T-helper 1 cell (primary cell): ENCODE measurements at places on chromosomes 1 and 21.

DNA sequence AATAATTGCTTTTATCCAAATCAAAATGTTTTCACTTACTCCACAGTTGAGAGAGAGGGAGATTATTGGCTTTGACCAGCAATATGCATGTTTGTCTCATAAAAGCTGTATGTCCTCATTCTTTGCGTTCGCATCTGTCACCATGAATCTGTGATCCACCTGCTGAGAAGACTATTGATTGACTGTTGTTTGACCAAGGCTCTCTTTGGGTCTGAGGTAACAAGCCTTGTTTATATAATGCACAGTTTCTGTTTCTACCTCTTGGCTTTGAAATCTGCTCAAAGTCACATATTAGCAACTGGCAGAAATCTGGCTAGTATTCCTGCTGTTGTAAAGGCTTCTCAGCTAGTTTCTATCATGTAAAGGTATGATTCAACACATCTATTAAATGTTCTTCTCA lies 157.0 kb downstream of the LYPLAL1 start:
- DNase-seq: no peak

GRCh38 chr1:35590476-35591040 lies 17.4 kb downstream of the TFAP2E start:
- no peak for DNase-seq

DNA sequence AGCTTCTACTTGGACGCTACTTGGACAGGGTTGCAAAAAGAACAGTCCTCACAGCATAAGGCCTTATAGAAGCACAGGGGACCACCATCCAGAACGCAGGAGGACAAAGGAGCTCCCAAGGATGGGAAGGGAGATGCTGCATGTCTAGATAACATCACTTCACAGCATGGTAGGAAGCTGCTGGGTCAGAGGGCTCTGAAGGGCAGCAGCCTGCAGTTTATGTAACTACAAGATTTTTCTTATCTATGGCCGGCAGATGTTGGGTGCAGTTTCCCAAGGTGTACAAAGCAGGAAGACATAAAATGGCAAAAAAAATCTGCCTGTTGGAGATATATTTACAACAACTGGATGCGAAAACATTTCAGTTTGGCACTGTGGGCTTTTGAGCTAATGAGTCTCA lies 45.3 kb upstream of the SLC5A9 start:
- no peak for DNase-seq

DNA sequence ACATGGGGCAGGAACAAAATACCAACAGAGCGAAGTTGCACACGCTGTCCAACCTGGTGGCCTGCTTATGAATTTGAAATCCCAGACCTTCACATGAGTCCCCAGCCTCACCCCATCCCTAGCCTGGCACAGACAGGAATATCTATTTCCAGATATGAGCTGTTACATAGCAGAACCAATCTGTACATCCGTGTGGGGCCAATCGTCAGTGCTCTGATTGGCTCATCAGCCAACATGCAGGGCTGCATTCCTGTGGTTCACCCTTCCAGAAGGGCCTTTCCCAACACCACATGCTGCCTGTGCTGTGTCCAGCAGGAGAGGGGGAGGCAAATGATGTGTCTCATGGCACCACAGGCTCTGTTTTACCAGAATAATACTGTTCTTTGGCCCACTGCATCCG lies 31.3 kb downstream of the CCN1 start:
- no peak for DNase-seq

- DNase-seq: no peak
Observed at GRCh38 chr1:77504986-77505385, 177.5 kb downstream of the ZZZ3 start.

GRCh38 chr1:83606416-83606955 lies 392.4 kb downstream of the TTLL7 start:
- no peak for DNase-seq

- no peak for DNase-seq
Observed at GRCh38 chr1:172845371-172845770, 186.5 kb downstream of the FASLG start.

GRCh38 chr1:245546875-245547274 lies 392.1 kb downstream of the KIF26B start:
- no peak for DNase-seq

- DNase-seq: no peak
Observed at GRCh38 chr1:233143241-233143640, 152.3 kb downstream of the PCNX2 start.

DNA sequence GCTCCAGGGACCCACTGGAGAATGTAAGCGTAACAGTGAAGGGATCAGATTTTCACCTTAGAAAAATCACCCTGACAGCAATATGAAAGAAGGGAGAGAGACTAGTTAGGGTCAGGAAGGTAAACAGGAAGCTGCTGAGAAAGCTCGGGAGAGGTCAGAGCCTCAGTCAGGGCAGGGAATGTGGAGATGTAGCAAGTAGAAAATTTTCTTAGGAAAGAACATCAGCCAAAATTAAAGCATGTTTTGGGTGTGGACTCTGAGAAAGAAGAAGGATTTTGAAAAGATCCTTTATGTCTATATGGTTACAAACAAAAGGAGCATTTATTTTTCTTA lies 16.7 kb upstream of the ERICH3 start:
- DNase-seq: no peak

DNA sequence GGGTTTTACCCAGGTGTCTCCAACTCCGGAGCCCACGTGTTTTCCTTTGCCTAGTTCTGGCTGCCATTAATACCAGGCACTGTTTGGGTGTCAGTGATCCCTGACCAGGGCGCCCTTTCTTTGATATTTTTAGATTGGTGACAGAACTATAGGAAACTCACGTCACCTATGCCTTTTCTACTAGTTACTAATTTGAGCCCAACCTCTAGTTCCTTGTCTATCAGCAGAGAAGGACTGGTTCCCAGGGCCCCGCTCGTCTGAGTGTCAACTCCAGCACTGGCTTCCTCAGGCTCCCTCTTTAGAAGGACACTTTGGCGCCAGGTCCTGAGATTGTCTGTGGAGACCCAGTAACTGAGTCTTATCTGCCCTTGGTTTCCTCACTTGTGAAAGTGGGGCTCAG lies 9.4 kb downstream of the MFN2 start:
- no peak for DNase-seq

DNA sequence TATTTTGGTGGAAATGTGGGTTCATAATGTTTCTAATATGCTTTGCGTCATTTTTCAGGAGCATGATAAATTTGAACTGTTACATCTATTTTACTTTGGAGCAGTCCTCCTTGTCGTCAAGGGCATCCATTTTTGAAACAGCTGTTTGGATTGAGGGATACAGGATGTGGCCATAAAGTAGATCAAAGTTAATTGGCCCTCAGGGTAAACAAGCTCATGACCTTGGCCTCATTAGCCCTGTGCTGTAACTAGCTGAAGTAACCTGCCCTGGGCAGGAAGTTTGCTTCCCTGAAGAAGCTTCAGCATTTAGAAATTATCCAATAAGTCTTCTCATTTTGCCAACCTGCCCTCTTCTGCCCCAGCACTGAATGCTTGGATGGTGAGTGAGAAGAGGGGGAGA lies 24.8 kb upstream of the RGL1 start:
- DNase-seq: no peak

DNA sequence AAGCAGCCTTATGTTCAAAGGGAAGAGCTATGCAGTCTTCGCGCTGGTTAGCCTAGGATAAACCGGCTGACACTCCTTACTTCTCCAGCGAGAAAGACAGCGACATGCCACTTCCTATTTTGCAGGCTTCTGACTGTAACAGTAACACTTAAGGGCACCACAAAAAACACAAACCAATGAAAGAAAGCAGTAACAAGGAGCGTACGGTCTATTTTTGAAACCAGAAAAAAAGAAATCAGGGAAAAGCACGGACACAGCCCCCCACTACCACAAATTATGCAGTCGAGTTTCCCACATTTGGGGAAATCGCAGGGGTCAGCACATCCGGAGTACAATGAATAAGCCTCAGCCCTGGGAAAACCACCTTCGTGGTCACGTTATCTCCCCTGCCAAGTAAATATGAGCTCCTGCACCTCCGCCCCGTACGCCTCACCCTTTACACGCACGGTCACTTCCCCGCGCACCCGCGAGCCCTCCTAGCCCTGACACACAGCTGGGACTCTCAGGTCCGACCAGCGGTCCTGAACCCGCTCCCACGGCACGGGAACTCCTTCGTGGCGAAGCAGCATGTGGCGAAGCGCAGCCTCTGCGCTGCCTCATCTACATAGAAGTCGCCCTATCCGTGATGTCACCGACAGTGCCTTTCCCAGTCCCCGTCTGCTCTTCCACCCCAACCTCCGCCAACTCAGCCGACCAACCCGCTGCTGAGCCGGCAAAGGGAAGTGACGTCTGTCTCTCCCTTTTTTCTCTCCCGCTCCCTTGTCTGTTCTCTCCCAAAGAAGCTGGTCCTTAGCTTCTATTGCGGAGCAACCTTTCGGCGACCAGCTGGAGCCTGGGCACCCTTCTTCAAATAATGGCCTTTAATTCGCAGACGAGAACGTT lies 40.9 kb upstream of the PPIAL4F start:
- peak; percentile 67 for DNase-seq

GRCh38 chr1:229808272-229808671 lies 182.2 kb downstream of the URB2 start:
- no peak for DNase-seq

- peak; percentile 51 for DNase-seq
Observed at GRCh38 chr1:211260141-211261107, 1.3 kb downstream of the RCOR3 start.

DNA sequence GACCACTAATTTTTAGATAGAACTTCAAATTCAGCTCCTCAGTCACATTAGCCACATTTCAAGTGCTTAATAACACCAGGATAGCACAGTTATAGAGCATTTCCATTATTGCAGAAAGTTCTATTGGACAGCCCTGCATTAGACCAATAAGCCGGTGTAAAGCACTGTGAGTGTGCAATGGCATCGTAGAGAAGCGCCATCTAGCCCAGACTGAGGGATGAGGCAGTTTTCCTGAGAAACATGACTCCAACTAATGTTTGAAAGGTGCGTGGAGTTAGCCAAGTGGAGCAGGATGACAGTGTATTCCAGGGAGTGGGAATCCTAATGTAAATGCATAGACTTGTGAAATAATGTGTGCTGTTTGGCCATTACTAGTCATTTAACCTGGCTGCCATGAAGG lies 7.7 kb downstream of the RPE65 start:
- DNase-seq: no peak

DNA sequence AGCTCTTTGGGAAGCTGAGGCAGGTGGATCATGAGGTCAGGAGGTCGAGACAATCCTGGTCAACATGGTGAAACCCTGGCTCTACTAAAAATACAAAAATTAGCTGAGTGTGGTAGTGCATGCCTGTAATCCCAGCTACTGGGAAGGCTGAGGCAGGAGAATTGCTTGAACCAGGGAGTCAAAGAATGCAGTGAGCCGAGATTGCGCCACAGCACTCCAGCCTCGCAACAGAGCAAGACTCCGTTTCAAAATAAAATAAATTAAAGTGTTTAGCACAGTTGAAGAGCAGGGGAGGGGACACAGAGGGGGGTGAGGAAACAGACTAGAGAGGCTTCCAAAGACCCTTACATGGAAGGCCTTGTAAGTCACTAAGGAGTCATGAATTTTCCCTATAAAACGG lies 131.2 kb upstream of the SPATA6 start:
- DNase-seq: no peak

DNA sequence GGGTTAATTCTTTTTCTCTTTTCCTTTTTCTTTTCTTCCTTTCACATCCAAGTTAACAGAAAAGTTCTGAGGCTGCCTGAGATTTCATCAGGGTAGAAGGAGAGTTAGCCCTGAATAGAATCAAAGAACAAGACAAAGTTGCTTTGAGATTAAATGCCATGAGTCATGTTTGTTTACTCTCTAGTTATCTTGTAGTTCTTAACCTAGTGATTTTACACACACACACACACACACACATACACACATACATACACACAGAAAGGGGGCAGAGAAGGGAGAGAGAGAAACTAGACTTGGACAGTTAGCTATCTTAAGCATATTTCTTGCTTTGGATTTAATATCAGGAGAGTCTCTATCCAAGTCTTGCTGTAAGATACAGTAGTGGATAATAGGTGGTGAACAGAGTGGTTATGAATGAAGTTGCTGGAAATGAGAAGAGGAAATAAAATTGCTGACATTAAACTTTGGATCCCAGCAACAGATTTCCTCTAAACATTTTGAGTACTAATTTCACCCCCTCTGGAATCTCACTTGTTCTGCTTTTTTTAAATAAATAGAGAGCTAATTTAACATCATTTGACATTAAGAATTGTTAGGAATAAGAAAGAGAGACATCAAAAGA lies 19.9 kb downstream of the PLA2G4A start:
- no peak for DNase-seq

- no peak for DNase-seq
Observed at GRCh38 chr1:163205513-163205912, 2.8 kb upstream of the RGS5 start.

GRCh38 chr1:69747207-69747606 lies 179.5 kb downstream of the LRRC7 start:
- DNase-seq: no peak

- no peak for DNase-seq
Observed at GRCh38 chr1:81699234-81699633, 101.5 kb upstream of the ADGRL2 start.

- no peak for DNase-seq
Observed at GRCh38 chr1:84427250-84428188, 29.2 kb downstream of the DNASE2B start.

GRCh38 chr1:21491488-21492355 lies 17.5 kb upstream of the ALPL start:
- DNase-seq: no peak

DNA sequence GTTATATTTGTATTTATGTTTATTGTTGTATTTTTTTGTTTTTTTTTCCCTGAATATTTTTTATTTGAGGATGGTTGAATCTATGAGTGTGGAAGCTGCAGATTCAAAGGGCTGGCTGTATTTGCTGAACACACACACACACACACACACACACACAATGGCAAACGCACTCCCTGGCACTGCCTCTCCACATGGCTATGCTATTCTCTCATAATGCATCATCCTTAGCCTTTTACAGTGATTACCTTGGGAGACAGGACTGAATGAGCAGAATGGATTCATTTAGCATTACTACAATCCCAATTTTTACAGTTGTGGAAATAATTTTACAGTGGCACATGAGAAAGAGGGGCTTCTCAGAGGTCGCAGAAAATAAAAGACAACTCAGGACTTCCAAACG lies 390.1 kb downstream of the PCP4 start:
- no peak for DNase-seq

- no peak for DNase-seq
Observed at GRCh38 chr1:17687145-17687544, 68.0 kb upstream of the ACTL8 start.

DNA sequence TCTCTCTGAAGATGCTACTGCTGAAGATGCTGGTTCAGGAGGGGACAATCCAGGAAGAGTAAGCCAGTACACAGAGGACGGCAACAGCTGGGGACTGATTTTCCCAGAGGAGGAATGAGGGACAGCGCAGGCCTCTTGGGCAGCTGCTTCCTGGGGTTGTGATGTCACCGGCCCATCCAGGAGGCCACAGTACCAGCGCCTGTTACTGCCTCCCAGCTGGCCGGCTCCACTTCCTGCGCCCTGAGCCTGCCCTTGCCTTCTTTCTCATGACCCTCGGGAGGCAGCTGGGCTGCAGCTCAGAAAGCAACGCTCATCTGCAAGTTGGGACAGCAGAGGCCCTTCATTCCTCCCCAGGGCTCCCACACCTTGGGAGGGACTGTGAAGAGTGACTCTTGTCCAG lies 21.9 kb upstream of the ID3 start:
- no peak for DNase-seq
